ENCODE measurements at places on chromosomes 12 and 14.

- no peak for DNase-seq
Observed at GRCh38 chr14:49339130-49339529, 247.1 kb downstream of the RPS29 start.

DNA sequence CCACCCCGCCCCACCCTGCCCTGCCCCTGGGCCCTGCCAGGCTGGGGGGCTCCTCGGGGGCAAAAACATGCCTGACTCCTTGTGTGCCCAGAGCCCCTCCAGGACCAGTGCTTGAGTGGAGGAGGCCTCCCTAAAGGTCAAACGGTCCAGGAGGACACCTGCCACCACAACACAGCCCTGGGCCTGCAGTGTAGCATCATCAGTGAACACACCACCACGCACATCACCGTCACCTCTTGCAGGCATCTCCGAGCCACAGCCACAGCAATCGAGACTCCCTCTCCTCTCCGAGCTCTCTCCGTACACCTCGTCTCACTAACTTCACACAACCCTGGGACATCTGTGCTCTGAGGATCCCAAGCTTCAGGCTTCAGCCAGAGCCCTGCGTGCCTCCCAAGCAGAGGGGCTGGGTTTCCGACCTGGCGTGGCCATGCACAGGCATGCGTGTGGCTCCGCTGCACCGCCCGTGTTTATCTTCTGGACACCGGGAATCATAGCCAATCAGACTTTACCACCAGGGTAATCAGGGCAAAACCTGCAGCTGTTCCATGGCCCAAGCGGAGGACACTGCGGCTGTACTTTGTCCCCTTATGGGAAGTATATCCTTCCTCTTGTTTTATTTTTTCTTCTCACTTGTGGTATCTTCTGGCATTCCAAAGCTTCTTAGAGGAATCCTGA lies 6.2 kb upstream of the DIO3 start:
- no peak for DNase-seq

- no peak for DNase-seq
Observed at GRCh38 chr12:114769634-114770033, 85.7 kb upstream of the TBX3 start.

DNA sequence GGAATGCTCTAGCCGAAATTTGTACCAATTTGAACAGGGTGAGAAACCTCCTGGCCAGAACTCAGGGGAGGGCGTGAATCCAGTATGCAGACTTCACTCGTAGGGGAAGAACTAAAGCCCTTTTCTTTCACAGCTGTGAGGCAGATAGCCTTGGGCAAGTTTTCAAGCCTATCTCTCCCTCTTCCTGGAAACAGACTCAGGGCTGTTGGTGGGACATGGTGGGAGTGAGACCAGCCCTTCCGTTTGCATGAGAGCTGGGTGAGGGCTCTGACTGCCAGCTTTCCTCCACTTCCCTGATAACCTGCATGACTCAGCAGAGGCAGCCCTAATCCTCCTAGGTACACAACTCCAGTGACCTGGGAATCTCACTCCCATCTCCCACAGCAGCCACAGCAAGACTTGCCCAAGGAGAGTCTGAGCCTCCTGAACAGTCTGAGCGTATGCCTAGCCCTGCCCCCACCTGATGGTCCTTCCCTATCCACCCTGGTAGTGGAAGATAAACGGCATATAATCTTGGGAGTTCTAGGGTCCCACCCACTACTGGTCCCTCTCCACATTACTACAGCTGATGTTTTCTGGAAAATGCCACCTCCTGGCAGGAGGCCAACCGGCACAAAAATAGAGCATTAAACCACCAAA lies 170.1 kb upstream of the AMIGO2 start:
- DNase-seq, result no peak

- DNase-seq, result no peak
Observed at GRCh38 chr12:66109056-66109455, 21.5 kb downstream of the LLPH start.

- no peak for DNase-seq
Observed at GRCh38 chr14:23357261-23357660, 4.6 kb upstream of the SLC22A17 start.

DNA sequence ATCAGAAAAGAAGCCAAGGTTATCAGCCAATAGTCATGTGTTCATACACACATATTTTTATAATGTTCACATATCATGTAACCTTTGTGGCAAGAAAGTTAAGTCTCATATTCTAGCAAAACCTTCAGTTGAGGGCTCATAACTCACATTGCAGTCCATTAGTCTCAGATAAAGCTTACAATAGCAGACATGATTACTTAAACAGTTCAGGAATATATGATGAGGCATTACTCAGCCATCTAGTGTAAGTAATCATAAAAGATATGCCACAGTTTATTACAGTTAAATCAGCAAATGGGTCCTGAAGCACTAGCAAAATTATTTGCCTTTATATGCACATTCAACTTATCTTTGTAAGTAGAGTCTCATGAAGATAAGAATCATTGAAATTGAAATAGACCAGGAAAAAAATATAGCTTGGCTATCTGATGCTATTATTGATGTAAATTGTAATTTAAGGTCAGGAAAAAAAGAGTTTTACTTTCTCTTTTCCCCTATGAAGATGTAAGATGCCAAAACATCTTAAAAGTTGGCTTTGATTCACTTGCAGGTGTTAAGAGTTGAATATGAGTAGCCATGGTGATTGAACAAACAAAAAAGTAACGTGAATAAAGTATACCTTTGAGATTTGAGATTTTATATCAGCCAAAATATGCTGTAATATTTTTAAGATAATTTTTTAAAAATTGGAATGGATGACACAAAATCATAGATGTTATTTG lies 537.0 kb downstream of the SLC6A15 start:
- DNase-seq, result no peak

DNA sequence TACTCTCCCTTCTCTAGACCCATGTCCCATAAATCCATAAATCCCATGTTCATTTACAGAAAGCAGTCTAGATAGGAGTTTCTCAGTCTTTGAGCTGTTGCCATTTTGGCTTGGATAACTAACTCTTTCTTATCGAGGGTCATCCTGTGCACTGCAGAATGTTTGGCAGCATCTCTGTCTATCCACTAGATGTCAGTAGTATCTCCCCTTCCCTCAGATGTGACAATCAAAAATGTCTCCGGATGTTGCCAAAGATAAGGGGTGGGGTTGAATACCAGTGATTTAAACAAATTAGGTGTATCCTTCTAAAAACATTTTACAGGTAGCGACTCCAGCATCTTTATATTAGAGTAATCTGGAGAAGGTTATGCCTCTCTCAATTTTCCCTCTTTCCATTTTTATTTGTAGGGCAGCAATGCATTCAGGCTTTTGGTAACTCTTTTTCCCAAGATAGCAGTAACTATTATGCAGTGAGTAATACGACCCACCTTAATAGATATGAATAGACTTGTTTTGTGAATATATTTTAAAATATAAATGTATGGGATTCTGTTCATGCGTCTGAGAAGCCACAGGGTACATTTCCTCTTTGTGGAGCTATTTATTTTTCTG lies 100.7 kb downstream of the LRRK2 start:
- no peak for DNase-seq

DNA sequence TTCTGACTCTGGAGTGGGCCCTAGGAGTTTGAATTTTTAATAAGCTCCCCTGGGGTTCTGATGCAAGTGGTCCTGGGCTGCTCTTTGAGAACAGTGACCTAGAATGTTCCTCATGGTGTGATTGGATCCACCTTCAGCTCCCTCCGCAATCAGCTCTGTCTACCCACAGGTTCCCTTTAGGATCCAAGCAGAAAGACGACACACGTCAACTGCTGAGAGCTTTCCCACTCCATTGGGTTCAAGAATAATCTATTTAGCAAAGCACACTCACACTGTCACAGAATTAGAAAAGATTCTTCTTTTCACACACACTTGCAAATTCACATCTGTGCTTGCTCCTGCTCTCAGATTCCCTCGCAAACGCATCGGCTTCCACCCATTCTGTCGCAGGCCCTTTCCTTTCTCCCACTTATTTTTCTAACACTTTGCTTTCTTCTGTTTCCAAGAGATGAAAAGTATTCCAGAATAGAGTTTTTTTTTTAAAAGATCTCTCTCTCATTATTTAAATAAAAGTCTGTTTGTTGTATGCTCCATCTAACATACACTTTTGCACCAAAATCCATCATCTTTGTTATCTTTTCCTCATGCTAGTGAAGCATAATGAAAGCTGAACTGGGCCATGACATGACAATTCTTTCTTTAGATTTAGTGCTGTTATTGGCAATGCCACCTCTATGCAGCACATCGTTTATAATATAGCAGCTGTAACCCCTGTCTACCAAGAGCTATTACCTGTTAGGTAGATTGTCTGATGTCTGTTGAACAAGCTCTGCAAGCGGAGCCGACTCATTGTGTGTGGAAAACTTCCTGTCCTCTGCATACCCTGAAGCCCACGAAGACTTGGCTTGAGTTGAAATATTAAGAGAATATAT lies 73.1 kb downstream of the CACNA1C start:
- DNase-seq, result no peak

DNA sequence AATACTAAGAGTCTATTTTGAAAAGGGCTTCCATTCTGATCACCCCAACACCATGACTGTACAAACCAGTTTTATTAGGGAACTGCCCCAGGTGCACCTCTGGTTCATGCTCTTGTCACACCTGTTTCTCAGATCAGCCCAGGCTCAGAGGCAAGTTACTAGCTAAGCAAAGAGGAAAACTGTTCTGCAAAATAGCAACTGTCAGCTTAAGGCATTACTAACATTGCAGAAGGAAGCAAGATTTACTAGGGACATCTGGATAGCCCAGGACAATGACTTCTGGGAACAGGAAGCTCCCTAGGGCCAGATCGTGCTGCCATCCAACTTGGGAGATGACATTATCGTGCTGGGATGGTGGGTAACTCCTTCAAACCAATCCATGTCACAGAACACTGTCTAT lies 30.1 kb downstream of the ANAPC7 start:
- no peak for DNase-seq

Measured in NCI-H1092 treated with DMSO at 0.1 percent for 48 hours (cell line).